ENCODE measurements at places on chromosomes 7 and 10. TPM values are rescaled to one million over a fixed set of nuclear protein-coding genes. Genes with fewer than 3 reads are reported as not detected.

GRCh38 chr7:27162561-27163287 is 2.6 kb downstream of the HOXA9 start:
- H3K4me3 ChIP-seq = no peak overlapping the region
- H3K4me1 ChIP-seq = no peaks in the 10 kb centered on the region
- H3K36me3 ChIP-seq = no peaks in the 10 kb centered on the region
- H3K27ac ChIP-seq = no peak overlapping the region
- peaks cover 97% of the 10 kb centered on the region for H3K27me3 ChIP-seq

- no peak overlapping the region for H3K27ac ChIP-seq
- no peaks in the 10 kb centered on the region for H3K36me3 ChIP-seq
- H3K4me3 ChIP-seq = peak overlapping the region; percentile 47
- DNase-seq = peak; percentile 68
- H3K4me1 ChIP-seq = peaks cover 3% of the 10 kb centered on the region
These were observed 50.8 kb upstream of the SLC29A3 start for GRCh38 chr10:71268247-71268691.

GRCh38 chr7:25901658-25902057 is 250.3 kb upstream of the NFE2L3 start:
- no peak for DNase-seq
- H3K36me3 ChIP-seq = no peaks in the 10 kb centered on the region
- H3K4me3 ChIP-seq = no peak overlapping the region
- no peak overlapping the region for H3K27ac ChIP-seq
- H3K27me3 ChIP-seq = no peaks in the 10 kb centered on the region

GRCh38 chr10:129514568-129515451 is 47.8 kb downstream of the MGMT start:
- no peaks in the 10 kb centered on the region for H3K27me3 ChIP-seq
- H3K27ac ChIP-seq = no peak overlapping the region
- DNase-seq = no peak
- no peak overlapping the region for H3K4me3 ChIP-seq
- H3K4me1 ChIP-seq = peaks cover 3% of the 10 kb centered on the region

- H3K27ac ChIP-seq = no peak overlapping the region
- H3K4me3 ChIP-seq = peak overlapping the region; percentile 95
These were observed 1.4 kb downstream of the ZNF107 start for GRCh38 chr7:64667311-64667710.

GRCh38 chr10:86857128-86857721 is 100.2 kb downstream of the MMRN2 start:
- no peaks in the 10 kb centered on the region for H3K27me3 ChIP-seq
- DNase-seq = peak; percentile 63
- H3K36me3 ChIP-seq = peaks cover 25% of the 10 kb centered on the region
- no peak overlapping the region for H3K4me3 ChIP-seq
- H3K4me1 ChIP-seq = peaks cover 15% of the 10 kb centered on the region

- H3K4me3 ChIP-seq = no peak overlapping the region
- no peak for DNase-seq
- no peaks in the 10 kb centered on the region for H3K27me3 ChIP-seq
- H3K36me3 ChIP-seq = peaks cover 5% of the 10 kb centered on the region
These were observed 41.0 kb upstream of the WASL start for GRCh38 chr7:123789817-123790216.

DNA sequence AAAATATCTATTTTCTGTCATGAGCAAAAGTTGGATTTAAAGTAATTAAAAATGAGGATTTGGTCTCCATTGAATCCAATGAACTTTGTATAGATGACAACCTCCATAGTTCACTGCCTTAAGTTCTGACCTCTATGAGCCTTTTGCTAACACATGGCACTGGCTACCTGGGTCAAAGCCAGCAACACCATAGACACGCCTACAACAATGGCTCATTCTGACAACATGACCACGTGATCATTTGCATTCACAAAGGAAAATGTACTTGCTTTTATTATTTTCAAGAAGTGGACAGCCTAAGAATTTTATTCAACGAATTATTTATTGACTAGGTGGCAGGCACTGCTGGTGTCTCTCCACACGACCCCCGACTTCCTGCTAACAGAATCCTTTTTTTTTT is 90.6 kb downstream of the CARD11 start:
- H3K4me1 ChIP-seq = no peaks in the 10 kb centered on the region
- H3K4me3 ChIP-seq = no peak overlapping the region
- no peak for DNase-seq
- peaks cover 40% of the 10 kb centered on the region for H3K36me3 ChIP-seq
- no peaks in the 10 kb centered on the region for H3K27me3 ChIP-seq
- no peak overlapping the region for H3K27ac ChIP-seq

DNA sequence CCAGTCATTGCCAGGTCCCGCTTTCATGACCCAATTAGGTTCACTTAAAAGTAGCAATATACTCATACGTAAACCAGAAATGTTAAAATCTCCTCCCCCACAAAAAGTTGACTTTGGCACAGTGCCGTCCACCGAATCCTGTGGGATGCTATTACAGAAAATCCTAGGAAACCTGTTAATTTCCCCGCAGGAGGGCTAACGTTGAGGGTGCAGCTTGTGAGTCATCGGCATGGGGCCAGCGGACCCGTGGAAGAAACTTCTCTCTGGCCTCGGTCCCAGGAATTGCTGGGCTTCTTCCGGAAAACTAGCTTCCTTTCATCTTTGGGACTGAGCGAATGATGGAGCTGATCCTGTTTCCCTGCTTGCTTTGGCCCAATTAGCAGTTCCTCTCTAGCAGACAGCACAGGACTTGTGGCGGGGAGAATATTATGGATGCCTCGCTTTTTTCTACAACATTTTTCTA is 13.5 kb downstream of the CRYGN start:
- DNase-seq = no peak
- H3K4me1 ChIP-seq = peaks cover 3% of the 10 kb centered on the region
- H3K36me3 ChIP-seq = no peaks in the 10 kb centered on the region
- no peak overlapping the region for H3K27ac ChIP-seq
- no peaks in the 10 kb centered on the region for H3K27me3 ChIP-seq
- no peak overlapping the region for H3K4me3 ChIP-seq

DNA sequence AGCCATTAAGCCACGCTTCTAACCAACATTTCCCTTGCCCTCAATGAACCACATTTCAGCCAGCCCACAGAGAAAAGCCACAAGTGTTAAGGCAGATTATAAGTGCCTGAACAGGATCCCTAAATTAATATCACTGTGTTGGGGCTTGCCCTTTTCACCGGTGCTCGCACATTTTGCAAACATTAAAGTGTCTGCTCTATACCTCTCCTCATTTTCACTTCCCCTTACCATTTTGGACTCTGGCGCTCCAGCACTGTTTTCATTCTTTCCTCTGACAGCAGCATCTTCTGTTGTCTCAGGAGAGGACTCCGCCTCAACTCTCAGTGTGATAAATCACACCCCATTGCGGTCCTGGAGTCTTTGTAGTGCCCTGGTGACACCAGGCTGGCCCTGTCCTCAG is 274.2 kb downstream of the BAMBI start:
- no peaks in the 10 kb centered on the region for H3K4me1 ChIP-seq
- H3K36me3 ChIP-seq = no peaks in the 10 kb centered on the region
- no peak for DNase-seq

- no peaks in the 10 kb centered on the region for H3K36me3 ChIP-seq
- H3K4me1 ChIP-seq = peaks cover 8% of the 10 kb centered on the region
- DNase-seq = no peak
- no peak overlapping the region for H3K27ac ChIP-seq
These were observed 112.1 kb downstream of the SGMS1 start for GRCh38 chr10:50511492-50512213.

DNA sequence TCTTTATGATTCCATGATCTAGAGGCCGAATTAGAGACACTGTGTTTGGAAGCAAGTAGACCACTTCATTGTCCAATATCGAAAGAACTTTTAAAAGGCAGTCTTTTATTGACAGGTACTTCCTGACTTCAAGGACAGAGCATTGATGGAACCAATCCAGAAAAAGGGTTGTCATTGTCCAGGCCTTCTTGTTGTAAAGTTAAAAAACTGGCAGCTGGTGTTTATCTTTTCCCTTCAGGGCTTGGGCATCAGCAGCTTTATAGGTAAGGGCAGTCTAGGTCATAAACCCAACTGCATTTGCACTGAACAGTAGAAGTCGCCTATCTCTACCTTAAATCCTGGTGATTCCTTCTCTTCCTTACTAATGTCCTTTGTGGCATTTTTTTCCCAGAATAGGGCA is 95.6 kb downstream of the ST7 start:
- H3K36me3 ChIP-seq = no peaks in the 10 kb centered on the region
- no peaks in the 10 kb centered on the region for H3K4me1 ChIP-seq
- DNase-seq = no peak
- H3K27ac ChIP-seq = no peak overlapping the region
- H3K4me3 ChIP-seq = no peak overlapping the region

GRCh38 chr7:69935107-69935506 is 336.8 kb downstream of the AUTS2 start:
- no peaks in the 10 kb centered on the region for H3K27me3 ChIP-seq
- H3K4me3 ChIP-seq = no peak overlapping the region
- H3K36me3 ChIP-seq = no peaks in the 10 kb centered on the region
- H3K27ac ChIP-seq = no peak overlapping the region
- no peaks in the 10 kb centered on the region for H3K4me1 ChIP-seq
- DNase-seq = no peak

GRCh38 chr10:48835781-48836180 is 103.9 kb downstream of the LRRC18 start:
- no peak overlapping the region for H3K4me3 ChIP-seq
- H3K27me3 ChIP-seq = no peaks in the 10 kb centered on the region
- no peaks in the 10 kb centered on the region for H3K36me3 ChIP-seq
- H3K4me1 ChIP-seq = no peaks in the 10 kb centered on the region
- H3K27ac ChIP-seq = no peak overlapping the region
- DNase-seq = no peak

DNA sequence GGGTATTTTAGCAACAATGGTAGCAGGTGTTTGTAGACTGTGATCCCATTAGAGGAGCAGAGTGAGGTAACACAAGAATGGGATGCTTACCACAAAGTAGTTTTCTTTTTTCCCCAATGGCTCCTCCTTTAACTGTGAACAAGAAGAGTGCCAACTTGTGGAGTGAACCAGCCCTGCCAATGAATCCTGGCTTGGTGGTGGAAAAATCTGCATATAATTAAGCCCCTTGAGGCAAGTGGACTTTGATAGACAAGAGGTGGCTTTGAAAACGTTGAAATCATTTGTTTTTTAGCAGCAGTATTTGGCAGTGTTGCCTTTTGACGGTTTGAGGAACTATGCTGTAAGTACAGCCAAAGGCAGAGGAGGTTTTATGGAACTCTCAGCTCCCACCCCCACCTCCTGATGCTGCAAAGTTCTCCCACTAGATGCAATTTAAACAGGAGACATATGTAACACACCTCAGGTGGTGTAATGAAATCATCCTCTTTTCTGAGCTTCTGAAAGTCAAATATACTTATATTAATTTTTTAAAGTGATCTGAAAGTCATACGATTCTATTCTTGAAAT is 295.6 kb downstream of the DPP6 start:
- H3K36me3 ChIP-seq = no peaks in the 10 kb centered on the region
- no peak for DNase-seq
- H3K27me3 ChIP-seq = no peaks in the 10 kb centered on the region
- H3K4me3 ChIP-seq = no peak overlapping the region

DNA sequence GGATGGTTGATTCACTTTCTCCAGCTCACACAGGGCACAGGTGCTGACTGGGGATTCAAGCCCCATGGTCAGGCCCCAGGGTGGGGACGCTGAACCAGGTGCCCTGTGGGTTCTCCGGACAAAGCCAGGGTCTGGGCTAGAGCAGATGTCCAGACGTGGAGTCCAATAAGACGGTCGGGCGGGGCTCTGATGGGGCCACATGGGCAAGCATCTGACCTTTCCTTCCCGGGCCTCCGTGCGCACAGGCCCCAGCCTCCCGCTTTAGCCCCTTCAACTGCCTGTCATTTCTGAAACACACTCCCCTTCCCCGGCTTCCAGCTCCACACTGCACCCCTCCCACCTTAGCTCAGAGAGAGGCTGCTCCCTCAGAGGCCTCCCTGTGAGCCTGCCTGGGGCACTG is 153.0 kb upstream of the PPP2R2D start:
- no peaks in the 10 kb centered on the region for H3K27me3 ChIP-seq
- no peaks in the 10 kb centered on the region for H3K36me3 ChIP-seq
- peaks cover 2% of the 10 kb centered on the region for H3K4me1 ChIP-seq
- DNase-seq = no peak
- no peak overlapping the region for H3K4me3 ChIP-seq

DNA sequence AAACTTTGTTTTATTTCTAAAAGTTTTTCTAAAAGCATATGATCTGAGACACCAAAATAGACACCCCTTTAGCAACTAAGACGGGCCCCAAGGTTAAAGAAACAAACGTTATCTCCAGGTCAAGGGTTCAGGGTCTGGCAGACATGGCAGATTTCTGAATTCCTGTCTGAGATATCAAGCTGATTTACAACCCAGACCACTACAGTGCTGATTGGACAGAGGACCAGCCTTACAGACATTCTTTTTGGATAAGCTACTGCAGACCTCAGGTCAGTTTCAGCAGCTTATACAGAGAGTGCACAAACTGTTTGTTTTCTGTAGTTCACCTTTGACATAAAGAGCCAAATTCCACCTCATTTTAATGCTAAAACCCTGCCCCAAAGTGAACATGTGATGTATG is 34.8 kb downstream of the SVOPL start:
- H3K4me3 ChIP-seq = no peak overlapping the region
- no peaks in the 10 kb centered on the region for H3K27me3 ChIP-seq
- peaks cover 17% of the 10 kb centered on the region for H3K4me1 ChIP-seq
- H3K36me3 ChIP-seq = peaks cover 17% of the 10 kb centered on the region

DNA sequence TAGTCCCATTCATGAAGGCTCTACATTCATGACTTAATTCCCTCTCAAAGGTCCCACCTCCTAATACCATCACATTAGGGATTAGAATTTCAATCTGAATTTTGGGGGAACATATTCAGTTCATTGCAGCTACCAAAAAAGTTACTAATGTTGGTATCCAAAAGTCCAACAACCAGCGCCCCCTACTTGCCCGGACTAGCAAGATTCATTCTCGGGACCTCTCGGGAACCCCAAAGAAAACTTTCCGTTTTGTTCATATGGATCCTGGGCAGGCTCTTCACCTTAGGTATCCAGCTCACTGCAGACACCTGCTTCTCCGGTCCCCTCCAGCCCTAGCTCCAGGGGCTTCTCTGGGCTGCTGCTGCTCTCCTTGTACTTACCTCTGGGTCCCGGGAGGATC is 8.9 kb upstream of the GRK5 start:
- H3K4me1 ChIP-seq = no peaks in the 10 kb centered on the region
- H3K27me3 ChIP-seq = no peaks in the 10 kb centered on the region

DNA sequence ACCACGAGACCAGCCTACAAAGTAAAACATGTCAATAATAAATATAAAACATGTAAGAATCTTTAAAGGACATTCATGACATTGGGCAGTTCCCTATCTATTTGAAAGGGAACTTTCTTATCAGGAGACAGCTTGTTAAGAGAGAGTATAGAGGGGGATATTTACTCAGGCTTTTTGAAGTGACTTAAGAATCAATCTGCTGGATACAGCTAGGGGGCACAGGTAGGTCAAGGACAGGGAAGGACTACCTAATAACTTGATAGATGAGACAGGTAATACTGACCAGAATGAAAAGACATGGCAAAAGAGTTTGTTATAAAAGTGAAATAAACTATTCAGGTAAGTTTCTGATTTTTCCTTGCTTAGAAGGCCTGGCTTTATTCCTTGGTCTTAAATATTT is 21.8 kb upstream of the LRRD1 start:
- no peak for DNase-seq
- H3K4me3 ChIP-seq = no peak overlapping the region
- H3K27ac ChIP-seq = no peak overlapping the region
- no peaks in the 10 kb centered on the region for H3K27me3 ChIP-seq
- no peaks in the 10 kb centered on the region for H3K4me1 ChIP-seq

- no peaks in the 10 kb centered on the region for H3K27me3 ChIP-seq
- DNase-seq = no peak
- no peaks in the 10 kb centered on the region for H3K4me1 ChIP-seq
- peaks cover 78% of the 10 kb centered on the region for H3K36me3 ChIP-seq
These were observed 6.2 kb upstream of the KIFBP start for GRCh38 chr10:68982389-68982788.

The TNKS2 gene
- 58.9 TPM for total RNA-seq

The TSPAN33 gene
- total RNA-seq = 36.7 TPM

The GPC2 gene
- total RNA-seq = 45.2 TPM

The AP1S1 gene
- total RNA-seq = 73.0 TPM

The AKR1D1 gene
- 0.31 TPM for total RNA-seq

The OR13A1 gene
- 0.15 TPM for total RNA-seq
